Spinal cord (tissue), 10 donors: ENCODE measurements at places on chromosomes 13 and 19. TPM values are rescaled to one million over a fixed set of nuclear protein-coding genes. Genes with fewer than 3 reads are reported as not detected.

Gene SLC10A2
- total RNA-seq: not detected

Gene SRRM5
- total RNA-seq: 0.22 TPM

Gene LILRB3
- total RNA-seq: 1.7 TPM

Gene ZNF221
- 18.2 TPM for total RNA-seq

Gene SPINT2
- 242 TPM for total RNA-seq

Gene ZNF628
- total RNA-seq: 1.7 TPM

Gene FARP1
- total RNA-seq: 44.0 TPM
